Central memory CD4-positive, alpha-beta T cell (primary cell): ENCODE measurements at places on chromosomes 11 and 22.

DNA sequence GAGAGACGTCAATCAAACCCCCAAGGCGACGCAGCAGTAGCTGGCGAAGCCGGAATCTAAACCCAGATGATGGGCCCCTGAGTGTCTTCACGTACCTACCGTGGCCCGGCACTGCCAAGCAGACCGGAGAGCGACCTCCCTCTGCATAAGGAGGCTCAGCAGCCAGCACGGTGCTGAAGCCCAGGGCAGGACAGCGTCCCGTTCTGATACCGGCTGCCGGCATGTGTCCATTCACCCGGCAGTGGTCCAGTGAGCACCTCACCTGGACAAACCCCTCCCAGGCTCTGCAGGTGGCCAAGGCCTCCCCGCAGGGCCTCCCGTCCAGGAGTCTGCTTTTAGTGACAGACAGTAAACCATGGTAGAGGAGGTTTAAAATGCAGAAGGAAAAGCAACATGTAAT lies 142.0 kb downstream of the BRD1 start:
- DNase-seq, result no peak

DNA sequence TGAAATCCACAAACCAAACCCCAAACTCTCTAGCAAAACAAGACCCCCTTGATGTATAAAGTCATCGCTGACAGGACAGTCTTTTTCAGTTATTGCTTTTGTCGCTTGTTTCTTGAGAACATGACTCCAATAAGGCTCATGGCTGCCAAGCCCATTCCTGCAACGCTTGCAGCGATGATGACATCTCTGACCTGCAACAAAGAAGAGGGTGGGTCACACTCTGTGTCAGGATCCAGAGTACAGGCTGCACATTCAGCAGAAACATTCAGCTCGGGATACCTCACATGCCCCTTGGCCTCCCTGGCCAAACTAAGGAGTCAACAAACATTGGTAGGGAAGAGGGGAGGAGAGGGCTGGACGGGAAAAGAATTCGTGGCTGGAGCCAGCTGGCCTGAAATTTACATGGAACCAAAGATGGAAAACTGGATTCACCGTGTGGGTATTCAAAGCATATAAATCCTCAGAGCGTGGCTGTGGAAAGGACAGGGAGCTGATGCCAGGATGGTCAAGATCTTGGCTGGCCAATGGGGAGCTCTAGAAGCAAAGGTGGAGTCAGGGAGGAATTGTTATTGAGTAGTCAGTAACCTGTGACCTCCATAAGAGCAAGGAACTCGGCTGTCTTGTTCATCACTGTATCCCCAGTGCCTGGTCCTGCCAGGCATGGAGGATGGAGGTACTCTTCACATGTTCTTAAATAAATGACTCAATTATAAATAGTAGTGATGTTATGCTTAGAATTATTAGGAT lies 11.8 kb upstream of the PLAAT2 start:
- no peak for DNase-seq

DNA sequence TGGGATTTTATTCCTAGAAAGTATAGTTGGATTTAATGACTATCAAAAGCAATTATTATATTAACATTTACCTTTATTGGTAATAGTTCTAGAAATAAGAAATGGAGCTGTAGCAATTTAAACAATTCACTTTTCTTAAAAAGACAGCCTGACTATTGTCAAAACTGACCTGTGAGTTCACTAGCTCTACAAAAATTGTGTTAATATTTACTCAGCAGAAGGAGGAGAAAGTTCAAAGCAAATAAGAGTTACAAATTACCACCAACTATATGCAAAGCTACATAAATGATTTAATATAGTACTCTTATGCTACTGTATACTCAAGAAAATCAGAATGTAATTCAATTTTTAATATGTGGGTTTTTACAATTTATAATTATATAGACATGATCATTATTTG lies 310.0 kb downstream of the DCDC1 start:
- no peak for DNase-seq

DNA sequence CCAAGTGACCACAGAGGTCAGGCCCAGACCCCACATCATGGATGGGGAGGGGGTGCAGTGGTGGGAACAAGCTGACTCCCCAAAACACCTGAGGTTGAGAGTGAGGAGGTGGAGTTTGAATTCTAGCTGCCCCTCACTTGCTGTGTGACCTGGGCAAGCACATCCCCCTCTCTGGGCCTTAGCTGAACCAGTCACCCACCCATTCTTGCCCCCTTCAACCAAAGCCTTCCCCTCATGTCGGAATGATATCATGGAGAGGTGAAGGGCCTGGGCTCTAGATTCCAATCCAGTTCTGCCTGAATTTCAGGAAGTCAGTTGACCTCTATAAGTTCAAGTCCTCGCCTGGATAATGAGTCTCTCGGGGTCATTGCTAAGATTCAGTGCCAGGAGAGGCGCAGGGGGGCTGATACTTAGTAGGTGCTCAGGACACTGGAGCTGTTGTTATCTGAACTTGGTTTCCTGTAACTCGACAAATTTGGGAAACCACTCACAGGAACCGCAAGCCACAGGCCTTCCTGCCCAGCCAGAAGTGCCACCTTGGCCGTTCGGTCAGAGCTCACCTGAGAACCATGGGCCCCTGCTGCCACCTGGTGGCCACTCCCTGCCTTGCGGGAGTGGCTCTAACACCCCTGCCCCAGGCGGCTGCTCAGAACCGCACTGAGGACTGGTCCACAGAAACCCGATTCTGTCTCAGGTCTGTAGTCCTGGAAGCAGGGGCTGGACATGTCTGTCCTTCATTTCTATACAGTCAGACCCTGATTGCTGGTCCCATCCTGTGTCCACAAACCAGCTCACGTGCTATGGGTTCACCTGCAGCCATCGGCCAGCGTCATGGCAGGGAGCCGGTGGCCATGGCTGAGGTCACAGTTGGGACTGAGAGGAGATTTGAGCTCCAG lies 6.9 kb downstream of the CDC42EP1 start:
- peak; percentile 86 for DNase-seq

DNA sequence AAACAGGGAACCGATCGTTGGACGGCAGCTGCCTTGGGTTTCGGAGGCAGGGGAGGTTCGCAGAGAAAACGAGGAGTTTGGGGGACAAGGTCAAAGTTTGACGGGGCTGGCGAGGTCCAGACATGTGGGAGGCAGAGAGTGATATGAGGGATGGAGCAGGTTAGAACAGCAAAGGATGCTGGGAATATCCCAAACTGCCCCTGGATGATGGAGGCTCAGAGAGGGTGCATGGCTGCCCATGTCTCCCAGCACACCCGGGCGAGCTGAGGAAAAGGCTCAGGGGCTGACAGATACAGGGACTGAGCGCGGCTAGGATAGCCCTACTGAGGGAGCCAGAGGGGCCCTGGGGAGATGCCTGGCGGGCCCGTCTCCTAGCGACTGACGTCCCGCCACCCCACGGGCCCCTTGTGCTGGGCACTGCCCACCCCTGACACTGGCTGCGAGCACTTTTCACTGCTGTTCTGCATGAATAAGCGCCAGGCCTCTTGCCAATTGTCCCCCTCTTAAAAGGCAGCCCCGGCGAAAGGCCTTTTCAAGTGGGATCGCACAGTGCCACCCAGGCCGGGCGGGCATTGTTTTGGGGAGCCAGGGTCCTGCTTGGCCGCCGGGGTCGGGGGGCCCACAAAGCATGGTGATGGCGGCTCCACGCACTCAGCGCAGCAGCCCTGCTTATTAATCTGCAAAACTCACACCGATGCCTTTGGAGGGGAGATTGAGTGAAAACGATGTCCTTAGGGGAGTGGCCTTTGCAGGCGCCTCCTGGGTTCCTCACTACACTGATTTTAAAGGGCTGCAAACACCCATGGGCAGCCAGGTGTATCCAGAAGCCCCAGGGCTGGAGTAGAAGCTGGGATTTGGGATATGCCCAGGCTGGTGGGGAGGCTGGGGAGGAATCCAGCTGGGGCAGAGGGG lies 90.0 kb upstream of the LINC01488 start:
- DNase-seq, result no peak

- no peak for DNase-seq
These were observed 166.0 kb downstream of the KIRREL3 start for GRCh38 chr11:126834573-126834972.

- DNase-seq, result no peak
These were observed 38.0 kb upstream of the SLC25A1 start for GRCh38 chr22:19216579-19216978.

- DNase-seq, result no peak
These were observed 2.5 kb downstream of the TCN2 start for GRCh38 chr22:30609260-30610185.

- no peak for DNase-seq
These were observed 60.9 kb downstream of the PDHX start for GRCh38 chr11:34977089-34977912.

DNA sequence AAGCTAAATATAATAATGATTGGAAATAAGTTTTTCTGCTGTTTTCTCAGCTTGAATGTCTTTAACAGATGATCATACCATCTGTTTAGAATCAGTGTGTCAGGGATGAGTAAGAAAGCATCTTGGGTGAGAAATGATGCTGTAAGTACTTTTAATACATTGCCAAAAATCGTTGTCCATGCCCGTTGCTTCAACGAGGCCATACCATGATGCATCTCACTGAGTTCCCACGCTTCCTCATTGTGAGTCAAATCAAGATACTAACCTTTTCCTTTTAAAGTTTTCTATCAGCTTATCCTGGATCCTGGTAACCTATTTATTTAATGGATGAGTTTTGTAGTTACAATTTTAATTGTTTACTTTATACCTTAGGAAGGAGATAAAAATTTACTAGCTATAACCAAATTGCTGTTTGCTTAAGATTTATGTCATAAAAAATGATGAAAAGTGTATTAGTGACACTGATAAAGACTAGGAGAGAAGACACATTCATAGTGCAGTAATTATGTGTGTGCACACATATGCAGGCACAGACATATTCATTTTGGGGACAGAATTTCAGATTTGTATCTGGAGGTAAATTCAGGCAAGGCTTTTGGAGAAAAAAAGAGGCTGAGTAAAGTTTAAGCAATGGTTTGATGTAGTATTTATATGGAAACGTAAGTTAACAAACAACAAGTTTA lies 154.8 kb downstream of the UVRAG start:
- DNase-seq, result no peak

- DNase-seq, result no peak
These were observed 2.3 kb downstream of the FIBP start for GRCh38 chr11:65885808-65886536.

- DNase-seq, result peak; percentile 25
These were observed 11.2 kb downstream of the PEX26 start for GRCh38 chr22:18088825-18089568.

GRCh38 chr11:57322256-57323166 lies 2.2 kb downstream of the TNKS1BP1 start:
- no peak for DNase-seq
